ENCODE measurements at places on chromosomes 4 and X.

- DNase-seq: no peak
Observed at GRCh38 chr4:2742823-2743517, 13.2 kb downstream of the TNIP2 start.

- no peak for DNase-seq
Observed at GRCh38 chr4:124337874-124338273, 374.7 kb downstream of the ANKRD50 start.

DNA sequence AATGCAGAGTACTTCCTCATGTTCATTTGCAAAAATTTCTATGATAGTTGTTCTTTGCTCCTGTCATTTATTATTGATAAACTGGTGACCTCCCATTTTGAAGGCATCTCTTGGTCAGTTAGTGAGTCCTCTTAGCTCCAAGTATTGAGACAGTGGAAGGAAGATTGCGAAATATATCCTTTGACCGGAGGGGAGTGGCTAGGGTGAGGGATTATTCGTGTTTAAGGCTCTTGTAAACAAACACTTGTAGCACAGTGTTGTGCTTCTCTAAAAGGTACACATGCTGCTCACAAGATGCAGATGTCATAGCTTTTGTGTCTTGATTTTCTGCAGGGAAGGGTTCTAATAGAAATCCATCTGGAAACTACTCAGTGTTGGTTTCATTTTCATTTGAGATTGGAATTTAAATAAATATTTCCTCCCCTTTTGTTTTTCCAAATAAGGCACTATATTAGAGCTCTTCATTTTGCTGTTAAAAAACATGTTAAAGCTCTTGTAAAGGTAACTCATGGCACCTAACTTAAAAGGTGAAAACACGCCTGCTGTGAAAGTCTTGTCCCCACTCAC, 21.8 kb downstream of the TXLNG start:
- no peak for DNase-seq

- no peak for DNase-seq
Observed at GRCh38 chrX:34619920-34620319, 37.2 kb downstream of the TMEM47 start.

DNA sequence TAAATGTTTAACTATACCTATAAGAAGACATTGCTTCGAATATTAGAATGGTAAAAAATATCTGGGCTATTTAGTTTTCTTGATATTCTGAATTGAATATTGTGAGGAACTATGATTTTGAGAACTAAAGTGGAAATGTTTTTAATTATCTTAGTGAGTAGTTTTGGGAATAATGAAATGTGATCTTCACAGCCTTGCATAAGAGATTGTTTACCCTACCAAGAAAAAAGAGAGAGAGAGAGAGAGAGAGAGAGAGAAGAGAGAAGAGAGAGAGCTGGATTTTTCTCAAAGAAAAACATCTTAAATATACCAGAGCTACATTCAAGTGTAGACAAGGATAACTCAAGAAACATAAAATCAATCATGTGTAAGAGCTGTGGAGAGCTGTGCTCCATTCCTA, 148.7 kb upstream of the MAD2L1 start:
- DNase-seq: no peak

GRCh38 chr4:19999775-20000414, 251.8 kb upstream of the SLIT2 start:
- DNase-seq: no peak

DNA sequence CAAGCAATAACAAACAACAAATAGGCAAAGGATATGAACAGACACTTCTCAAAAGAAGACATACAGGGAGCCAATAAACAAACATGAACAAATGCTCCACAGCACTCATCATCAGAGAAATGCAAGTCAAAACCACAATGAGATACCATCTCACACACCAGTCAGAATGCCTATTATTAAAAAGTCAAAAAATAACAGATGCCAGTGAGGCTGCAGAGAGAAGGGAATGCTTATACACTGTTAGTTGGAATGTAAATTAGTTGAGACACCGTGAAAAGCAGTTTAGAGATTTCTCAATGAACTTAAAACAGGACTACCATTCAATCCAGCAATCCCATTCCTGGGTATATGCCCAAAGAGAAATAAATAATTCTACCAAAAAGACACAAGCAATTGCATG, 129.8 kb upstream of the MAGEB2 start:
- no peak for DNase-seq

DNA sequence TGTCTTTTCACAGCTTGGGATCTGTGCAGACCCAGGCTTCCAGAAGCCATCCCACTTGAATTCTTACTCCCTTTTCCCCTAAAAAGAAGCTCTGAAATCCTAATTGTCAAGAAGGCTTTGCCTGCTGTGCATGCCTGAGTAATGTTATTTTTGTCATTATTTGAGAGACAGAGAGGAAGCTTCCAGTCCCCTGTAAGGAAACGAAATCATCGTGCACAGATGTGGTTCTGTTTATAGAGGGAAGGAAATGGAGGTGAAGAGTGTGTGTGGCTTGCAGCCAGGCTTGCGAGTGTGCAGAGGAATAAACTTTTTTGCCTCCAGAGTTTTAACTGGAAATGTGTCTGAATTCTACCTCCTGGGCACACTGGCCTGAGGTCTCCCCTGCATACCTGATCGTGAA, 70.2 kb downstream of the TBL1X start:
- DNase-seq: no peak

DNA sequence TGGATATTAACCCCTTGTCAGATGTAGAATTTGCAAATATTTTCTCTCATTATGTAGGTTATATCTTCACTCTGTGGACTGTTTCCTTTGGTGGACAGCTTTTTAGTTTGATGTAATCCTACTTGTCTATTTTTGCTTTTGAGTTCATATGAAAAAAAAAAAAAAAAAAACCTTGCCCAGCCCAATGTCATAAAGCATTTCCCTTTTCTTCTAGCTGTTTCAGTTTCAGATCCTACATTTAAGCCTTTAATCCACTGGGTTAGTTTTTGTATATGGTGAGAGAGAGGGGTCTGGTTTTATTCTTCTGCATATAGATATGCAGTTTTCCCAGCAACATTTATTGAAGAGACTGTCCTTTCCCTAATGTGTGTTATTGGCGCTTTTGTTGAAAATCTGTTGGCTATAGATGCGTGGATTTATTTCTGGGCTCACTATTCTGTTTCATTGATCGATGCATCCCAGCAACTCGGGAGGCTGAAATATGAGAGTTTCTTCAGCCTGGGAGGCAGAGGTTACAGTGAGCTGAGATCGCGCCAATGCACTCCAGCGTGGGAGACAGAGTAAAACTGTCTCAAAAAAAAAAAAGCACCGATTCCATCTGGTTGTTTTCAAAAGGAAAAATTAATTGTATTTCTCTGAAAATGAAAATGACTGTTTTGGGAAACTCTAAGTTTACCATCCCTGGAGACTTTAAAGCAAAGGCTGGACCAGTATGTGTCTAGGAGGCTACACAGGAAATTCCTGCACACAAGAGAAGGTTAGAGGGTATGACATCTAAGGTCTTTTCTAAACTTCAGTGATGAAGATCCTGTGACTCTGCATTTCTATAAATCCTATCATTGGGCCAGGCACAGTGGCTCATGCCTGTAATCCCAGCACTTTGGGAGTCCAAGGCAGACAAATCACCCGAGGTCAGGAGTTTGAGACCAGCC, 35.6 kb downstream of the STEEP1 start:
- DNase-seq: no peak

GRCh38 chr4:74331252-74331651, 23.0 kb downstream of the EPGN start:
- no peak for DNase-seq

GRCh38 chr4:77454858-77455257, 150.8 kb upstream of the CXCL13 start:
- no peak for DNase-seq

DNA sequence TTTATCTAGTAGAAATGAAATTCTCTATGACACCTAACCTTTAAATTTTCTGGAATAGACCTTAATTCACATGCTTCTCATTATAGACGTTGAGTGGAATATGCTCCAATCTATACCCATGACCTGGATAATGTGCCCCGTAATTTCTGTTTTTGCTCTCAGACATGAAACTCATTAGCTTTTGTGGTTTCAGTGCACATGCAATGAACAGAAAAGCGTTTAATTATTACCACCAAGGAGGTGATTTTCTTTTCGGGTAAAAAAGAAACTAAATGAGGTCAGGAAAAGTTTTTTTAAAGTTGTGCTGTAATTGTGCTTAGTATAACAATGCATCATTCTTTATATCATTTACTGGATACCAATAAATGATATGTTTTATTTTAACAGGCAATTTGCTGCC, 1703.9 kb upstream of the TENM3 start:
- DNase-seq: no peak

DNA sequence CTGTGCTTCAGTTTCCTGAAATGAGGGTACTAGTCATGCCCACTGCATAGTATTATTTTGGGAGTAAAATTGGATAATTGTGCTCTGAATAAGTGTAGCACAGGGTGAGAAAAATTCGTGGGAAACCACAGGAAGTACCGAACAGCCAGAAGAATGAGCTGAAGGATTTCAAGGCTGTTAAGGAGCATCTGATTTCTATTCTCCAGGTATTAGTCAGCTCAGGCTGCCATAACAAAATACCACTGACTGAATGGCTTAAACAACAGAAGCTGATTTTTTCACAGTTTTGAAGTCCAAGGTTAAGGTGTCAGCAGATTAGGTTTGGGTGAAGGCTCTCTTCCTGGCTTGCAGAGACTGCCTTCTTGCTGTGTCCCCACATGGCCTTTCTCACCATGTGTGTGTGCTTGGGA, 41.9 kb downstream of the WWC2 start:
- no peak for DNase-seq

DNA sequence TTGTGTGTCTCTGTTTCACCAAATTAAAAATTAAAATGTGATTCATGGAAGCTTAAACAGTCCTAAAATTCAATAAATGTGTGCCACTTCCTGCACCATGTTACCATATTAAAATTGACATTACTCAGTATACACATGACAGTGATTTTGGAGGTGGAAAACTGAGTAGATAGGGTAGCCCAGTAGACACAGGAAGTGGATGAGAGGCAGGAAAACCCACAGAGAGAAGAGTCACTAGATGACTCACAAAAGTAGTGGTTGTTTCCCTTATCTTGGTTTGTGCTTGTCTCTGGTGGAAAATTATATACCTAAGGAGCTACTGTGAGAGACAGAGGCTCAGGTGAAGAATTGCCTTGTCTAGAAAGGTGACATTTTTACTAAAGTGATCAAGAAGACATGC, 375.8 kb upstream of the CXorf51B start:
- DNase-seq: no peak

DNA sequence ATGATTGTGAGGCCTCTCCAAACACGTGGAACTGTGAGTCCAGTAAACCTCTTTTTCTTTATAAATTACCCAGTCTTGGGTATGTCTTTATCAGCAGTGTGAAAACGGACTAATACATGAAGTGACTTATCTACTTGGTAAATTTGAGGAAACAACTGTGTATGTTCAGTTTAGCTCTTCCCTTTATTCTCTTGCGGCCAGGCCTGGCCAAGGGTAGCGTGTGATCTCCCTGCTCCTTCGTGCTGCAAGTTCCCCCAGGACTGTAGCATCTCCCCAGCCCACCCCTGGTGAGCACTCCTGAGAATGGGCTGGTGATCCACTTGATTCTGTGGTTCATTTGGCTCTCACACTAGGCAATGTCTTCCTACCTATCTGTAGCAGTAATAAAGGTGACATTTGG, 53.2 kb upstream of the CHRNA9 start:
- DNase-seq: no peak

GRCh38 chr4:165748321-165748720, 124.7 kb upstream of the TLL1 start:
- no peak for DNase-seq

- no peak for DNase-seq
Observed at GRCh38 chr4:86330961-86331742, 28.7 kb downstream of the MAPK10 start.

All from stimulated activated CD4-positive, alpha-beta T cell treated with anti-CD3 and anti-CD28 coated beads, Interleukin-15, amount 100 ng/mL, for 24 hours (primary cell).